Left kidney (tissue), 8 donors: ENCODE measurements at places on chromosomes 1 and 21.

- no peak for DNase-seq
Measured at GRCh38 chr1:154584267-154584994, 16.9 kb downstream of the CHRNB2 start.

GRCh38 chr1:36024847-36025246 lies 59.0 kb upstream of the TEKT2 start:
- no peak for DNase-seq

DNA sequence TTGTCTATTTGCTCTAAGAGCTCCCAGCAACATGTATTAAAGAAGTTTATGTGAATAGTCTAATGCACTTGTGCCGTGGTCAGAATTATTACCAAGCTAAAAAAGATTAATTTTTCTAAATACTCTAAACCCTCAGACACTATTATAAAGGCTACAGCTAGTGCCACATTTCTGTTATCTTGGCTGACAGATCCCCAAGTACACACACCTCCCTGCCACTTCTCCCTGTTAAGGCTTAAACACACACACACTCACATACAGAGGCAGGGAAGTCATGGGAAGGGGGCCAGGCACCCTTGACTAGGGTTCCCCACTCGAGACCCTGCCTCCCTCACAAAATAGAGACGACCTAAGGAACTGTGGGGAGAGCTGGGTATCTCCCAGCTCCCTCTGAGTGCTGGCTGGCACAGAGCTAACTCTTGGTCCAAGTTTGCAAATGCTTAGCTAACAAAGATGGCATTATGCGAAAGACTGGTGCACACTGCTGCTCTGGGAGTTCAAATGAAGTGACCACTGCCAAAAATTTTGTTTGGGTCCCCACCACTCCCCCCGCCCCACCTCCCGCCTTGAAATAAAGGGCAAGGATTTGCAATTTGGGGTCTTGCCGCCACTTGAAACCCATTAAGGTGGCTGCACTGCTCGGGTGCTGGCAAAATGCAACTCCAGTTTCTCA lies 9.8 kb downstream of the SSBP3 start:
- DNase-seq, result no peak

- DNase-seq, result no peak
Measured at GRCh38 chr1:116533429-116533820, 37.4 kb downstream of the CD58 start.

DNA sequence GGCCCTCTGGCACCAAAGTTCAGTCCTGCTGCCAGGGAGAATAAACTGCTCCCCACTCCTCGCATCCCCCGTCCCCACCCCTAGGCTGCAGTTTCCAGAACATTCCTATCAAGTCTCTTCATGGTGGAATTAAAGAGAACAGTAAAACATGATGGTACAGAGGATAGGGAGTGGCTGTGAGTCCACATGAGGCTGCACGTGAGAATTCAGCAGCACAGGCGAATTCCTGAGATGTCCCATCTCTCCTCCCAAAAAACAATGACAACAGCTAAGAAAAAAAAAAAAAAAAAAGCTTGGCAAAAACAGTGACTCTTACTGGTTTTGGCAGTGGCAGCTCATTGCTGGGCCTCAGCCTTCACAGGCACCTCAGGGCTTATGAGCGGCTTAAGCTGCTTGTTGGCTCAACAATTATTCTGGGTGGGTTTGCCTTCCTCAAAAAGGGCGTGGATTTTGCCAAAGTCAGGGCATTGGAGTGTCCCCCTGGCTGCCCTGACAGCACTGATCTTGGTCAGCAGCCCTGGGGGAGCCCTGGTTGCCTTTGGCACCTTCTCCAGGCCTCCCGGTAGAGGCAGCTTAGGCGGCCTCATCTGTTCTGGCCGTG lies 5.7 kb upstream of the IFFO2 start:
- no peak for DNase-seq

- no peak for DNase-seq
Measured at GRCh38 chr1:207842506-207842905, 68.4 kb downstream of the CD34 start.

DNA sequence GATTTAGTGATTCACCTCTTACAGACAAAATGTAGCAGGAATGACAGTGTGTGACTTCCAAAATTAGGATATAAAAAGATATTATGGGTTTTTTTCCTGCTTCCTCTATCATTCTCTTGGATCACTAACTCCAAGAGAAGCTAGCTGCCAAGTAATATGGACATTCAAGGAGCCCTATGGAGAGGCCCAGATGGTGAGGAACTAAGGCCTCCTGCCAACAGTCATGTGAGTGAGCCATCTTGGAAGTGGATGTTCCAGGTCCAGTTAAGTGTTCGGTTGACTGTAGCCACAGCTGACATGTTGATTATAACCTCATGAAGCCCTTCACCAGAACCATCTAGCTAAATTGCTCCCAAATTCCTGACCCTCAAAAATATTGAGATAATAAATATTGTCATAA lies 38.8 kb downstream of the CD160 start:
- no peak for DNase-seq

GRCh38 chr1:193539731-193540459 lies 353.5 kb upstream of the B3GALT2 start:
- no peak for DNase-seq

GRCh38 chr1:203100516-203100869 lies 14.7 kb upstream of the MYOG start:
- no peak for DNase-seq

DNA sequence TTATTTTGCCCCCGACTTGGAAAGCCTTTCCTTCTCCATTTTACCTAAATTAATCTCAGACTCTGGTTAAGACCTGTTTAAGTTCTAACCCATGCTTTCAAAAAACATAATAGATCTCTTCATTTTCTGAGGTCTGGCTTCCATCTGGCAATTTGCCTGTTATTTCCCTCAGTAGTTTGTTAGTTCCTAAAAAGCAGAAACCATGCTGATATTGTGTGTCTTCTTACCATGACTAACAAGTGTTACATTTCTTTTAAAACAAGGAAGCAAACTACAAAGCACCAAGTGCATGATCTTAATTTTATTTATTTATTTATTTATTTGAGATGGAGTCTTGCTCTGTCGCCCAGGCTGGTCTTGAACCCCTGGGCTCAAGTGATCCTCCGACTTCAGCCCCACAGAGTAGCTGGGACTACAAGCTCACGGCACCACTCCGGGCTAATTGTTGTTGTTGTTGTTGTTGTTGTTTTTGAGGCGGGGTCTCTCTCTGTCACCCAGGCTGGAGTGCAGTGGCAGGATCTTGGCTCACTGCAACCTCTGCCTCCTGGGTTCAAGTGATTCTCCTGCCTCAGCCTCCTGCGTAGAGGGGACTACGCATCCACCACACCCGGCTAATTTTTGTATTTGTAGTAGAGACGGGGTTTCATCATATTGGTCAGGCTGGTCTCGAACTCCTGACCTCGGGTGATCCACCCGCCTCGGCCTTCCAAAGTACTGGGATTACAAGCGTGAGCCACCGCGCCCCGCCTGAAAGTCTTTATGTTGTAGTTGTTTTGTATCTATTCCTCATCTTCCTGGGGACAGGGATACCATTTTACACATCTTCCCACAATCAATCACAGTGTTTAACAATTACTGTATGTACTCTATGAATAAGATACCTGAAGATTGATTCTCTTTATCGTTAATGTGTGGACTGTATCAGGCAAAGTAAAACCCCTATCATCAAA lies 1.3 kb upstream of the PATJ start:
- no peak for DNase-seq

DNA sequence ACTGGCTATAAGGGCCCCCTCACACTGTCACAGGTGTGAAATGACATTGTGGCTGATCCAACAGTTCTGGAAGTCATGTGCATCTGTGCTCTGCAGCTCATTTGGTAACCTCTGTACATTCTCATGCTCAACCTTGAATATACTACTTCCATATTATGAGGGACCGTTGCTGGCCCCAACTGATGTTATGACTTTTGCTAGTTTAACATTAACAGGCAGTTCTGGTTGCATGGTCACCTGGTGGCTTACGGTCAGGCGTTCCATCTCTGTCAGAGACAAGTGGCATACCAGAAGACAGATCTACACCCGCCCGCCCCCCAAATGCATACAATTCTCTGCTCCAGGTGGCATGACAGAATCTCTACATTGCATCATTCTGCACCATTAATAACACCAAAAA lies 6.0 kb upstream of the DIP2A start:
- DNase-seq, result no peak

DNA sequence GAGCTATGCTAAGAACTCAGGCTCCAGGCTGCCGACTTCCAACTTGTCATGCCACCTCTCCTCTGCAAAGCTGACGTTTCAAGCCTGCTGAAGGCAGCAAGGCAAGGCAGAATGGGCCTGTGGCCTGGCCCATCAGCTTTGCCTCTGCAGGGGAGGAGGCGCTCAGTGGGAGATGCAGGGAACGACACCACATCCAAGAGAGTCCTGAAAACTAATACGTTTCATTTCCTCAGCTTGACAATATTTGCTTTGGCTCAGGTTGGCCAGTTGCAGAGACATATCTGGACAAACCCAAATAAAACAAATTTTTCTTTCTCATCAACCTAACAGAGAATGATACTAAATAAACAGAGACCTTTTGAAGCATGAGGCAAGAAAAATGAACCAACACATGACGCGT lies 35.3 kb downstream of the BEND5 start:
- no peak for DNase-seq

- no peak for DNase-seq
Measured at GRCh38 chr1:43994794-43995790, 3.7 kb downstream of the CCDC24 start.

DNA sequence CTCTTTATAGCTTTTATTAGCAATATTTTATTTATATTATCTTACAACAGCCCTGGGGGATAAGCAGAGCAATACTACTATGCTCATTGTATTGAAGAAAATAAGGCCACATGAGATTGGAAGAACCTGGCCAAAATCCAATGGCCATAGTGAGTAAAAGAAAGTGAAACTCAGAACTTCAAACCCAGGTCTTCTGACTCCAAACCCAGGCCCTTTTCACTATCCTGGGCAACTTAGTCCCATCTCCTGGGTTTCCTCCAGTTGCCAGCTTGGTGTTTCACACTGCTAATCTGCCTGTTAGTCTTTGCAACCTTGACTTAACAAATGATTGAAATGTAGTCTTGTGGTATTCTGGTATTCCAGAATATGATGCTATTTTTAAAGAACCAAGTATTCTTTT lies 22.4 kb upstream of the EXO1 start:
- no peak for DNase-seq

GRCh38 chr1:162117039-162117774 lies 47.7 kb downstream of the NOS1AP start:
- no peak for DNase-seq

- no peak for DNase-seq
Measured at GRCh38 chr1:43522776-43523480, 7.8 kb upstream of the PTPRF start.

DNA sequence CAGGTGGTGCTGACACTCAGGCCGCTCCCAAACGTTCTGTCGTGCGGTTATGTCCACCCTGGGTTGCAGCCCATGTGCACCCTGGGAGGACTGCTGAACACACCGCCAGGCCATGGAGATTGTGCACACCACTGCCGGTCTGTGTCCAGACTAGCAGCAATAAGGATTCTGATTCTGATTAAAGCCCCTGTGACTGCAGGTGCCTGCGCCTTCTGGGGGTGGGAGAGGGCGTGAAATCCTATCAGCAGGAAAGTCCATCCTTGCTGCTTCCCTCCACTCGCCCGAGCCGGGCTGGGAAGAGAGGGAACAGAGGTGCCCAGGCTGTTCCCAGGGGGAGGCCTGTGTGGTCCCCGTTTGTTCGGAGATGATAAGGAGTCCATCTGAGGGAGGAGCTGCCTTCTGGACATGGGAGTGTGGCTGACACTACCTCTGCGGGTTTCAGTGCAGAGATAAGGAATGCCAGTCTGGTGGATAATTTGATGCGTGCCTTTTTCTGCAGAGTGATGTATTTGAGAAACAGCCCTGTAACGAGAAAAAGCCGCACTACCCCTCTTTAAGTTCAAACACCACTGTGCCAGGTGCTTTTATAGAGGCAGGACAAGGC lies 41.2 kb downstream of the BACE2 start:
- no peak for DNase-seq

GRCh38 chr1:200053646-200054045 lies 26.1 kb downstream of the NR5A2 start:
- DNase-seq, result no peak

DNA sequence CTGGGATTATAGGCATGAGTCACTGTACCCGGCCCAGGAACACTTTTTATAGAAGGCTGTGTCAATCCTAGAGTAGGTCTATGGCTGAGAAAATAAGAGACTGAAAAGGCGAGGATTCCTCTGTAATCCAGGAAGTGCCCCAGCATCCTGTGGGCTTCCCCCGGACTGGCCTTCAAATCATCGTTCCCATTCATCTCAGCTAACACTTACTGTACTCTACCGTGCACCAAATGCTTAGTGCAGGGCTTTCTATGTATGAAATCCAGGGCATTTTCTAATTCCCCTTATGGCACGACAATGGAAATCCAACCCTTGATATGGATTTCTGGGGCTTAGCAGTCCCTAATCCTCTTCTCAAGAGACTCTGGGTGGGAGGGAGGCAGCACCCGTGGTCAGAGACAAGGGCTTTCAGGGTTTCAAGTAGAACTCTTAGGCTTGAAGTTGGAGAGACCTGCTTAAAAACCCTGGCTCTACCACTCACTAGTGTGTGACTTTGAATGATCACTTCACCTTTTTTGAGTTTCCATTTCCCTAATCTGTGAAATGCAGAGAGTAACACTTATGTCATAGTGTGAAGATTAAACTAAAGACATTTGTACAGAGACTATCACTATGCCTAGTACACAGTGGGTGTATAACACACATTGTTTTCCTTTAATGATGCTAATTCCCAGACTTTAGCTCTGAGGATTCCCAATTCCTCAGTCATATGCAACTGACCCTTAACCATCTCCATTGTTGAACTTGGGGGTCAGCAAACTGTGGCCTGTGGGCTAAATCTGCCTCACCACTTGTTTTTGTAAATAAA lies 20.3 kb downstream of the MECR start:
- DNase-seq, result no peak

DNA sequence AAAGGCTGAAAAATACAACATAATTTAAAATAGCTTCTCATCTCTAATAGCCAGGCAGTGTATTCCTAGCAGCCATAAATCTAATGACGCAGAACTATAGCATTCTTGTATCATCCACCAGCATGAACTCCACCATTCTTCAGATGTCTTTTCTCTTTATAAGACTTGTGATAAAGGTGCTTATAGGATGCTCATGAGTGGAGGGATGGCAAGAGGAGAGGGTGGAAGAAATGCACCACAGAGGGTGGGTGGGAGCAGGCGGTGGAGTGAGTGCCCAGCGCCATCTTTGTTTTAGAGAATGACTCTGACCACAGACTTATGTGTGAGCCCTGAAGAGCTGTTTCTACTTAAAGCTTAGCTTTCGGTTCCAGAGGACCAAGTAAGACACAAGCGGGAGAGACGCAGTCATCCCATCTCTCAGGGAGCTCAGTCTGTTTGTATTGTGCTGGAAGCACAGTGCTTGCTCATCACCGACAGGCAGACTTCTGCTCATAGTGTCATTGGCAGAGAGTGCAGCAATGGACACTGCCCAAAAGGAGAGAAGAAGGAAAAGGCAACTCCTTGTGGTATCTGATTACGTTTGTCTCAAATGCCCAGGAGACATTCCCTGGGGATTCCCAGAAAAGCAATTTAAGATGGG lies 65.6 kb downstream of the KCNJ15 start:
- no peak for DNase-seq

DNA sequence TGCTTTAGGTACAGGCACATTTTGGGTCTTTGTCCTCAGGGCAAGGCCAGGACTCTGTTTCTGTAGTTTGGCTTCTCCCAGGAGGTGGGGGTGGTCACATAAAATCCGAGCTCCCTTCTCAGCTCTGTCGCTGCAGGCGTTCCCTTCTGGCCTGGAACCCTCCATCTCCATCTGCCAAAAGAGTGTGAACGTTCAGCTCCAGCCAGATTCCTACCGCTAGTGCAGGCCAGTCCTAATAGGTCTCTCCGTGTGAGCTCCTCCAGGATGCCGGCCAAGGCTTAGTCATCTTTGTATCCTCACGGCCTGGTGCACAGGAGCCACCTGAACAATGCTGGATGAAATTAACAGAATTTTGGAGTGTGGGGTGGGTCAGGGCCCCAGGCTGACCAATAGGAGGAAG lies 19.9 kb upstream of the KCNA10 start:
- no peak for DNase-seq
